Stimulated activated CD4-positive, alpha-beta T cell treated with anti-CD3 and anti-CD28 coated beads, Interleukin-4, amount 100 ng/mL, for 4 hours (primary cell): ENCODE measurements at places on chromosomes 12 and 14.

GRCh38 chr12:104371043-104371870, 67.7 kb downstream of the EID3 start:
- DNase-seq: no peak

GRCh38 chr14:80150301-80150700, 61.0 kb downstream of the DIO2 start:
- no peak for DNase-seq

DNA sequence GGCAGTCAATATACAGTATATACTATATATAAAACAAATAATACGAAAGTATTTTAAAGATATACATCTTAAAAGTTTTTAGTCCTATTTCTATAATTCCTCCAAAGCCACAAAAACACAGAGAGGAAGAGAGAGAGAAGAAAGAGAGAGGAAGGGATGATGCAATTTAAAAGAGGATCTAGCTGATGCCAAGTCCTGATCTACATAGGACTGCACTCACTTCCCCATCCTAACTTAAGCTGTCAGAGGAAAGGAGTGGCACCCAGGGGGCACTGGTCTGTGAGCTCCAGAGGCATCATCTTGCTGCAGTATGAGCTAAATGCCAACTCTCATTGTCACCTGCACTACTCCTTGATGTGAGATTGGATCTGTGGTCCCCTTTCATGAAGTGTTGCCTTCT, 95.8 kb downstream of the C12orf42 start:
- no peak for DNase-seq

- no peak for DNase-seq
These were observed 136.7 kb downstream of the ZNF664 start for GRCh38 chr12:124109760-124110159.

DNA sequence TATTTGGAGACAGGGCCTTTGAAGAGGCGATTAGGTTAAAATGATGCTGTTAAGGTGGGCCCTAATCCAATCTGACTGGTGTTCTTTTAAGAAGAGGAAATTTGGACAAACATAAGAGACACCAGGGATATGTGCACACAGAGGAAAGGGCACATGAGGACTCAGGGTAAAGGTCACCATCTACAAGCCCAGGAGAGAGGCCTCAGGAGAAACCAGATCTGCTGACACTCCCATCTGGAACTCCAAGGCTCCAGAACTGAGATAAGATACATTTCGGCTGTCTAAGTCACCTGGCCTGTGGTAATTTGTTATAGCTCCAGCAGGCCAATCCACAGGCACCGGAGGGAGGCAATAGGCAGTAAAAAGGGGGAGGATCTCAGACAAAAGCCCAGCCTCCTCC, 48.6 kb downstream of the KICS2 start:
- DNase-seq: no peak
